ENCODE measurements at places on chromosomes 7 and 10.

GRCh38 chr10:80126876-80127275 lies 5.7 kb upstream of the PLAC9 start:
- no peak overlapping the region for H3K27ac ChIP-seq
- H3K36me3 ChIP-seq, result no peaks in the 10 kb centered on the region
- H3K4me1 ChIP-seq, result no peaks in the 10 kb centered on the region
- DNase-seq, result no peak
- peaks cover 4% of the 10 kb centered on the region for H3K27me3 ChIP-seq

- H3K27me3 ChIP-seq, result no peaks in the 10 kb centered on the region
- H3K4me1 ChIP-seq, result peaks cover 12% of the 10 kb centered on the region
- no peak overlapping the region for H3K27ac ChIP-seq
- no peaks in the 10 kb centered on the region for H3K36me3 ChIP-seq
- no peak overlapping the region for H3K4me3 ChIP-seq
- DNase-seq, result no peak
These were observed 38.2 kb downstream of the ABCB5 start for GRCh38 chr7:20653636-20654035.

- no peak overlapping the region for H3K27ac ChIP-seq
- H3K27me3 ChIP-seq, result peaks cover 6% of the 10 kb centered on the region
- no peak for DNase-seq
- H3K4me3 ChIP-seq, result no peak overlapping the region
These were observed 230.4 kb downstream of the ACTR3B start for GRCh38 chr7:152989889-152990380.

- H3K27me3 ChIP-seq, result peaks cover 1% of the 10 kb centered on the region
- no peaks in the 10 kb centered on the region for H3K4me1 ChIP-seq
- no peak overlapping the region for H3K27ac ChIP-seq
- H3K4me3 ChIP-seq, result no peak overlapping the region
- H3K36me3 ChIP-seq, result no peaks in the 10 kb centered on the region
These were observed 44.9 kb upstream of the ANK3 start for GRCh38 chr10:60434418-60435046.

- H3K27ac ChIP-seq, result no peak overlapping the region
- DNase-seq, result no peak
- H3K27me3 ChIP-seq, result no peaks in the 10 kb centered on the region
- no peak overlapping the region for H3K4me3 ChIP-seq
- H3K4me1 ChIP-seq, result no peaks in the 10 kb centered on the region
- no peaks in the 10 kb centered on the region for H3K36me3 ChIP-seq
These were observed 58.3 kb downstream of the BICC1 start for GRCh38 chr10:58570979-58571378.

DNA sequence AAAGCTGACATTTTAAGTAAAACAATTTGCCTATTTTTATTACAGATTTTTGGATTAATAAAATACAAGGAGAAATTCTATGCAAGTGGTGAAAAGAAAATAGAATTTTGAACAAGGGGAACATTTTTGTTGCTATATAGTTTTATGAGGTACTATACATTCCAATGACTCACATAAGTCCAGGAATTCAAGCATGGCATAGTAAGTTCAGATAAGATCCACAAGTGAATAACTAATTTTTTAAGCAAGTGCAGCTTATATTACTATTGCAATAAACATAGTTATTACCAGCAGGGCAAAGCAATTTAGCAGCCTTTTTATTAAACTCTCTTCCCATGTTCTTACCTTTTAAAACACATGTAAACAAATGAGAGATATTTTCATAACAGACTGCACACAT lies 1123.5 kb upstream of the LRRN3 start:
- no peak overlapping the region for H3K27ac ChIP-seq
- peaks cover 1% of the 10 kb centered on the region for H3K27me3 ChIP-seq
- no peak overlapping the region for H3K4me3 ChIP-seq
- H3K4me1 ChIP-seq, result no peaks in the 10 kb centered on the region
- no peak for DNase-seq

DNA sequence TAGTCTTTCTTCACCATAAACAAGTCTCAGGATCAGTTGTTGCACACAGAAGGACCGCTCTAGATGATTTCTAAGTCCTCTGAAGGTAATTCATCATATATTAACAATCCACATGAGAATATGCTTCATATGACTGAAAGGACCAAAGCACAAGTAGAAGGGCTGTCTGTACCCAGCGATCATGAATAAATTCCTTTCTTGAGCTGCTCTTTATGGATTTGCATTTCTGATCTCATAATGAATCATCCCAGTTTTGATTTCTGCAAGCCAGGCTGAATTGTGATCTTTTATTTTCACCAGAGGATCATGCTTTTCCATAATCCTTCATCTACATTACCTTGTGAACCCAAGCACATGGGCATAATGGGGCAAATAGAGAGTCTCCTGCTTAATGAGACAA lies 675.6 kb downstream of the MAGI2 start:
- H3K4me1 ChIP-seq, result no peaks in the 10 kb centered on the region
- no peaks in the 10 kb centered on the region for H3K36me3 ChIP-seq
- H3K27ac ChIP-seq, result no peak overlapping the region
- DNase-seq, result no peak
- H3K4me3 ChIP-seq, result no peak overlapping the region

DNA sequence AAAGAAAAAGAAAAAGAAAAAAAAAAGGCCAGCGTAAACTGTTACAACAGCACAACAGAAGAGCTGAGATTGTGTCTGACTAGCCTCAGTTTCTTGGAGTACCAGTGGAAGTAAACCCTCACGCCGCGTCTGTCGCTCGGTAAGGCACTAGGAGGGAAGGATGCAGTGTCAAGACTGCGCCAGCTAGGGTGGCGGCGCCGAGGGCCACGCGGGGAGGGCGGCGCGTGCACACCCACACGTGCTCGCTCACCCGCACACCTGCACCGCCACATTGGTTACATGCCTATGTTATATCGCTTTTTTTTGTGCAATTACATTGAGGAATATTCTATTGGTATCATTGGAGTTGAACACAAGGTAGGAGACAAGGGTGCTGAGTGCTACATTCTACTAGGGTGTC lies 48.2 kb downstream of the CLEC2L start:
- no peak overlapping the region for H3K4me3 ChIP-seq
- DNase-seq, result no peak
- H3K4me1 ChIP-seq, result peaks cover 2% of the 10 kb centered on the region
- peaks cover 15% of the 10 kb centered on the region for H3K27me3 ChIP-seq
- H3K27ac ChIP-seq, result no peak overlapping the region

DNA sequence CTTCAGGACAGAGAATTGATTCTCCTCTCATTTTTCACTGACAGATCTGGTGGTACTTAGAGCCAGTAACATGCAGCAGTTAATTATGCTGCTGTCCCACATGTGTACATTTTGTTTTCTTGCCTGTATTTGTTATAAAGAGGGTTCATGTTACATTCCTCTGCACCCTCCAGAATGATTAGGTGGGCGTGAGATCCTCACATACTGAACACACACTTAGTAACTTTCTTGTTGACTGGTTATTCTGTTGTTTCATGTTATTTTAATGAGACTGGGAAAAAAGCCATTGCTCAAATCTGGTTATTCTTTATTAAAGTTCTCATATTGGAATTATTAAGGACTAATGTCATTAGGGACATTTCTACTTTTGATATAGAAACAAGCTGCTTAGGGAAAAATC lies 409.1 kb downstream of the SDK1 start:
- H3K4me3 ChIP-seq, result no peak overlapping the region
- no peaks in the 10 kb centered on the region for H3K4me1 ChIP-seq
- no peaks in the 10 kb centered on the region for H3K36me3 ChIP-seq
- peaks cover 4% of the 10 kb centered on the region for H3K27me3 ChIP-seq
- no peak for DNase-seq
- H3K27ac ChIP-seq, result no peak overlapping the region

GRCh38 chr10:87578160-87578841 lies 73.6 kb downstream of the MINPP1 start:
- H3K36me3 ChIP-seq, result no peaks in the 10 kb centered on the region
- no peak overlapping the region for H3K27ac ChIP-seq
- no peaks in the 10 kb centered on the region for H3K4me1 ChIP-seq
- peaks cover 10% of the 10 kb centered on the region for H3K27me3 ChIP-seq
- no peak overlapping the region for H3K4me3 ChIP-seq
- DNase-seq, result no peak

DNA sequence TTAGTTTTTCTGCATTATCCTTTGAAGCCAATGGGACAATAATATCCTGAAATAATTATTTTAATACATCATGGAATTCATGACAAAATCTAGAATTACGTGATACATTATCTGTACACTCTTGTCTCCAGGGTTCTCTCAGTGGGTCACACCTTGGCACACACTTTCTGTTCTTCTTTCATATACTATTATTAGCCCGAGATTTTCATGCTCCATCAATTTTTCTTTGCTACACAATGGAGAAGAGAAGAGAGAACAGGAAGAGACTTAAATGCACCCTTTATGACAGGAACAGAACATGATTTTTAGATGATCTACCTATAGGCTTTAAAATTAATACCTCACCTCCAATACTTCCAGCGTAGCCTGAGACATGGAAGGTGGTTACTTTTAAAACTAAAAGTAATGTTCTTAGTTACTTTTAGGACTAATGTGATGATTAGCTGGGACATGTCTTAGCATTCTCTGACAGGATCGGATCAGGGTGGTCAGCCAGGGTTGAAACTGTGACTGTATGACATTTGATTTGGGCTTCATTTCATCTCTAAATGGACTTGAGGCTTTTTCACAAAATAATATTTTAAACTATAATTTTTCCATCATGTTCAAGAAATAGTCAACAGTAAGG lies 148.2 kb upstream of the WNT16 start:
- H3K36me3 ChIP-seq, result no peaks in the 10 kb centered on the region
- H3K4me3 ChIP-seq, result no peak overlapping the region
- peaks cover 3% of the 10 kb centered on the region for H3K27me3 ChIP-seq
- no peak overlapping the region for H3K27ac ChIP-seq

Data from immature natural killer cell (primary cell).